ENCODE measurements at places on chromosomes 16 and 17.

GRCh38 chr16:70778901-70779309 is 22.1 kb downstream of the VAC14 start:
- no peak for DNase-seq

DNA sequence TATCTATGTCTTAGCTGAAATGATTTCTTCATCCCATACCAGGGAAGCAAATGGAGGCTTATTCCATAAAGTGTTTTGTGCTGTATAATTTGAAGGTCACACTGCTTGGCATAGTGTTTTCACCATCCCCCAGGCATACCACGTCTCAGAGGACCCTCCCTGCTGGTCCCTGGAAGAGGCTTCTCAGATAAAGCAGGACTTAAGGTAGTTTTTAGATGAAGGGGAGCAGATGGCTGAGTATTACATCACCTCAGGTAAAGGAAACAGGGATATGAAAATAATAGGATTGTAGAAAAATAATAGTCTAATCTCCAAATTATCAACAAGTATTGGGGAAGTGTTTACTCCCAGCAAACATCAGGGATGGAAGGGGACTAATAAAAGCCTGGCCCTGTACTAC is 7.3 kb upstream of the SMG1 start:
- DNase-seq: no peak

GRCh38 chr17:79914813-79915740 is 75.8 kb upstream of the CBX4 start:
- no peak for DNase-seq

DNA sequence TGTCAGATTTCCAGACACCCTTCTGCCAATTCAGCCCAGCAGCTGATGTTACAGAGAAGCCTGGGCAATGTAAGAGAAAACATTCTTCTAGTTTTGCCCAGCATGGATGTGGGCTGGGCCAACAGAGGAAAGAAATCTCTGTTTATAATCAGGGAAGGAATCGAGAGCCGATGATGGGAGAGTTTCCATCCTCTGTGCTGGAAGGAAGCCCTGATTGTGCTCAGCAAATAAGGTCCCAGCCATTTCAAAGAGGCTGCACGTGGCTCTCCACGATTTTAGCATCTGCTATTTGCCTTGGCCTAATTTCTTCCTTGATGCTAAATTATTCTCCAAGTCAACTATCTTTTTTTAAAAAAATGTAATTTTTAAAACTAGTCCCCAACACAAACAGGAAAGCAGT is 70.0 kb downstream of the IRX6 start:
- no peak for DNase-seq

GRCh38 chr17:32323811-32324491 is 18.0 kb downstream of the C17orf75 start:
- no peak for DNase-seq

DNA sequence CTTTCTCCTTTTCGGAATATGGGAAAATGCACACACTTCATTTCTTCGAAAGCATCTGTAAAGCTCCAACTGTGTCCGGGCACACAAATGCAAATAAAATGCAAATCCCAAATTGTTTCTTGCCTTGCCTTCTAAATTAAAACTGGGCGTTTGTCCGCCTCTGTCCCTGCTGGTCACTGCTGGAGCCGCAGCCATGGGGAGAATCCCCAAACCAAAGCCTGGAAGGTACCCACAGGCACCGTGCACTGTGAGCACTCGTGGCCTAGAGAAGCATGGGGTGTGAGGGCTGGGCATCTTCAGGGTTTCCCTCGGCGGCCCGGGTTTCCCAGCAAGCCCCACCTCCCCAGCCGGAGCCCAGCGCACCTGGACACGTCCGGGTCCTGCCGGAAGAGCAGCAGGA is 2.9 kb downstream of the SLC47A2 start:
- no peak for DNase-seq

DNA sequence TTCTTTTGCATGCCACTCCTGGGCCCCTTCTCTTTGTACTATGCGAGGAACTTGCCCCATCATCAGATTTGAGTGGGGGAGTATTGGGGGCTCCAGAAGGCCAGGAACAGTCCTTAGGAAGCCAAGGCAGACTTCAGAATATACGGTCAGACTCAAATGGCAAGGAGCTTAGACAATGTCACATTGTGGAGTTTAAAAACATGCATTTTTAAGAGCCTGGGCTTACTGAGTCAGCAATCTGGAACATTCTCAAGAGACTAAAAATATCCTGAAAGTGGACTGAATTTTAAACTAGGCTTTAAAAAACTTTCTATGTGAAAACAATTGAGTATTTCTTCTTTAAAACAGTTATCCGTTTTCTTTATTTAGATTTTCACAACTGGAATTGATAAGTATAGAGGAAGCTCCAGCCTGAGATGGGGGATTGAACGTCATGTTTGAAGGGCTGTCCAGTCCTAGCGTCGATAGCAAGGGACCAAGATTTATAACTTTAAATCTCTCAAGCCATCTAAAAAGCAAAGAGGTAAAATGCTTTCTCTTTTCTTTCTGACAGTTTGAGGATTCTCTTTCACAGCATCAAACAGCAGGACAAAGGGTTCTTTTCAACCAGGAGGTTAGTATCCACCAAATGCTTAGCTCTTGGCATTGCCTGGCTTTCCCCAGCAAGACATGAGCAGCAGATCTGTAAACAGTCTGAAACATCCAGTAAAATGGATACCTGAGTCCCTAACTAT is 45.8 kb upstream of the CDRT4 start:
- DNase-seq: no peak

DNA sequence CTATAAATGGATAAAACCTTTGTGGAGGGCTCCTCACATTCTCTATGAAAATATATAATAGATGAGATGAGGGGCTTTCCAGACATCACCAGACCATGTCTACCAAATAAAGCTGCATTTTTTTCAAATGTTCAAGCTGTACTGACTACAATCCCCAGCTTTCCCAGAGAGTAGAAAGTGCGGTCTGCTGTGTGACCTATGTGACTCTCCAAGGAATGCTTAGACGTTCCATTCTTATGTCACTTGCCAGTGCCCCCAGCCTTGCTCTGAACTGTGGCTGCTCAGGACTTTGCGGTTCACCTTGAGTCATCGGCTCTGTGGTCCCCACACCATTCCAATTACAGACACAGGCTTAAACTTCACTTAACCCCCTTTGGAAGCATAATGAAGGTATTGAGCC is 47.8 kb upstream of the SCNN1B start:
- no peak for DNase-seq

- no peak for DNase-seq
Observed at GRCh38 chr16:72876981-72877373, 171.0 kb downstream of the ZFHX3 start.

DNA sequence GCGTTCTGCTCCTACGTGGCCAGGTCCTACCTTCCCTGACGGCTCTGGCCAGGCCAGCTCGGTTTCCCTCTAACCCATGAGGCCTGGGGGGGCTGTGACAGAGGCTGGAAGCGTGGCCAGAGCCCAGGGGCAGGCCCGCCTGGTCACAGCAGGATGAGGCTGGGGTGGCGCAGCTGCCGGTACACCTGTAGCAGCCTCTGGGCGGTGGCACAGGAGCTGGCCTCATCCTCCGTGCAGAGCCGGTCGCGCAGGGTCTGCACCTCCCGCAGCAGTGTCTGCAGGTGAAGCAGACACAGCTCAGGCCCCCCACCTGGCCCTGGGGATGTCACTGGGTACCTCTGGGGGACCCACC is 11.5 kb downstream of the FAAP100 start:
- DNase-seq: no peak

GRCh38 chr17:31512104-31512740 is 120.7 kb downstream of the RAB11FIP4 start:
- DNase-seq: no peak

- DNase-seq: no peak
Observed at GRCh38 chr17:10772425-10773380, 31.2 kb downstream of the TMEM238L start.

DNA sequence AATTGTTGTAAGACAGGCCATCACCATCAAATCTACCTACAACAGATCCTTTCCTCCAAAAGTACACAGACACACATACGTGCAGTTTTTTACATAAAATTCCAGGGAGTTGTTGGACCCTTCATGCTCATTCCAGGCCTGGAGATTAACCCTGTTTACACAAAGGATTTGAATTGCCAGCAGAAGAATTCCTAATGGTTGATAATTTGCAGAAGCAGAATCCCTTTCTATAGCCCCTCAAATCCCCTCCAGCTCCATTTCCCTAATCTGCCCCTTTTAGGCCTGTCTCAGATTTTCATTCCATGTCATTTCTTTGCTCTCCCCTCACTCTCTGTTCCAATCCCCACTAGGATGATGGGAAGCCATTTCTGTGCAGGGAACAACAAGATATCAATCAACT is 102.9 kb upstream of the TOX3 start:
- no peak for DNase-seq

- no peak for DNase-seq
Observed at GRCh38 chr17:64150237-64151015, 20.5 kb upstream of the ERN1 start.

- DNase-seq: no peak
Observed at GRCh38 chr17:17710728-17711541, 29.7 kb downstream of the RAI1 start.

GRCh38 chr17:72219824-72220493 is 99.1 kb downstream of the SOX9 start:
- DNase-seq: no peak

GRCh38 chr16:81481207-81481821 is 36.7 kb downstream of the CMIP start:
- DNase-seq: no peak

DNA sequence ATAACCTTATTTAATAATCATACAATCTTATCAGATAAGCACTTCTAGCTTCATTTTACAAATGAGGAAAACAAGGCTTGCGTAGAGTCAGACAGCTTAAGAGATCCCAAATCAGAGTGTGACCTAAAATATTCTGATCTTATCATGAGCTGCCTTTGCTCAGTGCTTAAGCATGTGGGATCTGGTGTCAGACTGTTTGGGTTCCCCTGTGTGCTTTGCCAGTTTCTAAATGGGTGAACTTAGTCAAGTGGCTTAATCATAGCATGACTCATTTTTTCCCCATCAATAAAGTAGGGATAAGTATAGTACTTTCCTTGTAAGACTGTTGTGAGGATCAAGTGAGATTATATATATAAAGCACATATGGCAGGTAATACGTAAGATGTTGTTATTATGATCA is 612.6 kb upstream of the C16orf82 start:
- no peak for DNase-seq

DNA sequence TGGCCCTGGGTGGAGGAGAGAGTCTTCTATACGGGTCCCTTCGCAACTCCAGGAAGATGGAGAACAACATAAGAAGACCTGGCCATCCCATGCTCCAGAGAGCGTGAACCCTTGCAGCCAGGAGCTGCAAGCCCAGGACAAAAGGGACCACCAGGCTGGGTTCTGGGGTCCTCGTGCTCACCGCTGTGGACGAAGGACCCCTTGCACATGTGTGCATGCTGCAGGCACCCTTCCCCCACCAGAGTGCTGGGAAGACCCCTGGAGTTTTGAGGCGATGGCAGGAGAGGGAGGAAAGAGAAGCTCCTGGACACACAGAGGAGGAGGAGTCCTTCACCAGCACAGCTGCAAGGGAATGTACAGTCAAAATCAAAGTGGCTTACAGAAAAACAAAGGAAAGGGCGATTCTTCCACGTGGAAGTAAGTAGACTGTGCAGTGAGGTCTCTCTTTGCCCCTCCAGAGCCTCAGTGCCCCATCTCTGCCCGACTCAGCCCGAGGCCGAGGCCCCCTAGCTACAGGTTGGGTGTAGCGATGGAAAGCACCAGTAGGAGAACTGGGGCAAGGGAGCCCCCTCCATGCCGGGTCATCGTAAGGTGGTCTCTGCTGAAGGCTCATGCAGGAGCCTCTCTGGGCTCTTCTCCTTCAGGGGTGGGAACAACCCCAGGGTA is 51.3 kb downstream of the PIMREG start:
- DNase-seq: no peak

DNA sequence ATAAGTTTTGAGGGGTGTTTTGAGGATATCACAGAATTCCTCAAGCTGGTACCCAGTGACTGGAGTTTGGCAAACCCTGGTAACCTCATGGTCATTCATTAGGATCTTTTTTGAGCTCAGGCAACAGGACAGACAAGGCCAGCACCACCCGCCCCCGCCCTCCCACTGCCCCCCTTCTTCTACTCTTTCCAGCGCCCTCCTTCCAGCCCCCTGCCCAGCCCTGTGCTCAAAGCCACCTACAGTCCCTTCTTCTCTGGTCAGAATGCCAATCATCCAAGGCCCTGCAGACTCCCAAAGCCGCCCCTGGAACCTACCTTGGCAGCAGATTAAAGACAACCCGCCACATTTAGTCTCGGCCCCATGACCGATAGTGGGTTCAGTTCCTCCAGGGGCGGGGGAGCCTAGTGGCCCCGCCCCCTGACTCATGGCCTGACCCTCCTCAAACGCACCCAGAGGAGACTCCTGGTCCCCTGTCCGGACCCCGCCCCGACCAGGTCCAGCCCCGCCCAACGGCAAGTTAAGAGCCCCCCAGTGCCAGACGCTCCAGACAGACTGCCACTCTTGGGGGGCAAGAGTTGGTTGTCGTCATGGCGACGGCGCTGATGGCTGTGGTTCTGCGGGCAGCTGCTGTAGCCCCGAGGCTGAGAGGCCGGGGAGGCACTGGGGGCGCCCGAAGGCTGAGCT is at the start of gene NAGS:
TSS of gene NAGS (plus strand) at position 546 of the 684 bp plus-strand sequence. CDS start at position 588, 42 bp downstream.
- no peak for DNase-seq

GRCh38 chr16:52603015-52603414 is 56.1 kb upstream of the TOX3 start:
- no peak for DNase-seq

DNA sequence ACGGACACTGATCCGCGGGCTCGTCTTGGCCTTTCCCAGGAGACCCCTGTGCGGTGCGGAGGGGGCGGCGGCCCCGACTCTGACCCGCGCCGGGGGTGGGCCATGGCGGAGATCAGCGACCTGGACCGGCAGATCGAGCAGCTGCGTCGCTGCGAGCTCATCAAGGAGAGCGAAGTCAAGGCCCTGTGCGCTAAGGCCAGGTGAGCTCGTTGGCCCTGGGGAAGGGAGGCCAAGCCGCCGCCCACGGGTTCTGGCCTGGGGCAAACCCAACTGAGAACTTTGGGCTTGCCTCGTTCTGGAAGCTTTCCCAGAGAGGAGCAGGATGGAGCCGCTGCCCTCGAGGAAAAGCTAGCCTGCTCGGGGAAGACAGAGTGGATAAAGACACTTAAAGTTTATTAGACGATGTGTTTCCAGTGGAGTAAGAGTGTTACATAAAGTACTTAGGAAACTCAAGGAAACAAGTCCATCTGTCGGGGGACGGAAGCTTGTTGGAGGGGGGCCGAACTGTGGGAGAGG is 540 bp downstream of the PPP4C start:
- DNase-seq: no peak

All from amygdala (tissue), 56 donors.